AG09309 (cell line): ENCODE measurements at places on chromosomes 6 and 20.

DNA sequence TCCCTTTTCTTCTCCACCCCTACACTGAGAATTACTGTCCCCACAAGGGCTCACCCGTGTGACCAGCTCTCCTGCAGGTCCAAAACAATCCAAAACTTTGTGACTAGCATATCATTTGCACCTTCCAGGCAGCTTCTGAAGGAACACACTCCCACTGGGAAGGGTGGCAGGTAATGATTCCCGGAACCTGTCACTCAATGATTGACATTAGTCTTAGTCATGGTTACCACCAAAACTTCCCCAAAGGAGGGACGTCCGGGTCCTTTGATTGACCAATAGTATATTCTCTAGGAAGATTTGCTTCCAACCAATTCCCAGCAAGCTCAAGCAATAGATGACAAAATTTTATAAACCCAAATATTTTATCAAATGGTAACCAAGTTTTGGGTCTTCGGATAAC, 127.7 kb upstream of the MYLIP start:
- no peak for DNase-seq

- no peak for DNase-seq
Observed at GRCh38 chr6:170584954-170585498, 589 bp upstream of the PDCD2 start.

GRCh38 chr20:19890445-19891051, 126.6 kb upstream of the NAA20 start:
- DNase-seq: no peak

DNA sequence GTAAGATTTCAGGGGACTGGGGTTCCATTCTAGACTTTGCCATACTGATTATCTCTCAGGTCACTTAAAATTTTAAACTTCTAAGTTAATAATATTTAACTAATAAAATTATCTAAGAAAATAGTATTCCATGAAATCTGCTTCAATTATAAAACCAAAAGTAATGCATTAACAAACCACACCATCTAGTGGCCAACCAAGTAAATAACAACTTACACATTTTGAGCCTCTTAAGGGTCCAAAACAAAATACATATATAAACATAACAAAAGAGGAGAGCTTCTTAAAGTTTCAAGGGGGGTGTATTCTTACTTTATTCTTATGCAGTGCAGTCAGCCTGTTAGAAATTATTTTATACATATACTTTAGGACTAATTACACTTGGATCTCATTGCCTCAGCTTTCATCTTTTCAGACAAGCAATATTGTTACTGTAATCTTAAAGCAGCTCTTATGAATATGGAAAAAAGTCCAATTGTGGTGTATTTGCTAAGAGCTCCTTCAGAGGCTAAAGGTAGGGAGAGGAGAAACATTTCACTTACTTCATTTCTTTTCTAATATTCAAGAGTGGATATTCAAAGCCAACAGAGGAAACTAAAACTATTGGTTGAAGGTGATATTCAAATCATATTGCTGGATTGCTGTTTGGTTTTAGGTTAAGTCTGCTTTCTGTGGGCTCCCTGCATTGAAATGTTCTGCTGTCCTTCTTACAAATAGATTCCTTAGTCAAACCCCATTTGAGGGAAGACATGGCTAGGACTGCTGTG, 199.7 kb upstream of the SIM1 start:
- DNase-seq: peak; percentile 4

GRCh38 chr6:40630051-40630450, 42.9 kb upstream of the LRFN2 start:
- DNase-seq: no peak

DNA sequence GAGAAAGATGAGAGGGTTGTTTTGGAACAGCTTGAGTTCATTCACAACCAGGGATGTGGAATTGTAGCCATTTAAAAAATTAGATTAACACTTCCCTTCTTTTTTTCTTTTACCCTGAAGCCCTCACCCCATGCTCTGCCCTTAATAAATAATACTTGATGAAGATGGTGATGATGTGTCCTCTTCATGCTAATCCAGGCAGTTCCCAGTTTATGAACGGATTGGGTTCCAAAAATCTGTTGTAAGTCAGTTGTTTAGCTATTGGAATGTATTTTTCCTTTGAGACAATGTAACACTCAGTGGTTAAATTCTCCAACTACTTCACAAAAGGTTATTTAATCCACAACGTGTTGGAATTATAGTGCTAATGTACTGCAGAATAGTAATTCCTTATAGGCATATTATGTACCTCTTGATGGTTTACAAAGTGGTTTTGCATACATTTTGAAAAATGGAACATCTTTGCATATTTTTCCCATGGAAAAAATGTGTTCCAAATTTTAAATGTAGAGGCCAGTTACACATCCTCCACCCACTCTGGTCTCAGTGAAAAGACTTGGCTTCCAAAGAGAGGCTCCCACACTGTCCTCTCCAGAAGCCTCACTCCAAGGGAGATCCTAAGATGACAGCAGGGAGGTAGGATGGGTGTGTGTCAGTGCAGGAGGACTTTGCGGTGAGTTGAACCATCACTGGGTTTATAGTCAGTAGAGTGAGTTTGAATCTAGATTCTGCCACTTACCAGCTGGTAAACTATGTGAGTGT, 45.8 kb upstream of the CEP162 start:
- no peak for DNase-seq

DNA sequence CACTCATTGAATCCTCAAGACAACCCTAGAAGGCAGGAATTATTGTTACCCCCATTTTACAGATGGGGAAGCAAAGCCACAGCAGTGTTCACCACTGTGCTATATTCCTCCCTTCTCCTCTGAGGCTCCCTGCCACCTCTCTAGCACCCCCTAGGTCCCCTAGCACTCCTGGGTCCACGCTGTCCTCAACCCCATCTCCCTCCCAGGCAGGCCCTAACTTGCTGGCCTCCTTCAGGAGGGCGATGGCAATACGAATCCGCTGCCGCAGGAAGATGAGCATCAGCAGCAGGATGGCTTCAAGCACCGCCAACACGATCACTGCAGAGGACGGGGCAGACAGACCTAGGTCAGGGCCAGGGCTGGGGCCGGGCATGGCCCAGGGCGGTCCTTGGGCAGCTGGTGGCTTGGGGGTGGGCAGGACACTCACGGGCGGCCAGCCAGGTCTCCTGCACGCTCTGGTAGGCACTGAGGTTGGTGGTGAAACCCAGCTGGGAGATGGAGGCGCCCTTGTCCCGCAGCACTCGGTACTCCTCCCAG, 7.8 kb upstream of the NEU1 start:
- no peak for DNase-seq

GRCh38 chr6:14638435-14638905, 520.9 kb downstream of the CD83 start:
- DNase-seq: no peak

- DNase-seq: no peak
Observed at GRCh38 chr20:11891077-11891775, 26.5 kb upstream of the BTBD3 start.

DNA sequence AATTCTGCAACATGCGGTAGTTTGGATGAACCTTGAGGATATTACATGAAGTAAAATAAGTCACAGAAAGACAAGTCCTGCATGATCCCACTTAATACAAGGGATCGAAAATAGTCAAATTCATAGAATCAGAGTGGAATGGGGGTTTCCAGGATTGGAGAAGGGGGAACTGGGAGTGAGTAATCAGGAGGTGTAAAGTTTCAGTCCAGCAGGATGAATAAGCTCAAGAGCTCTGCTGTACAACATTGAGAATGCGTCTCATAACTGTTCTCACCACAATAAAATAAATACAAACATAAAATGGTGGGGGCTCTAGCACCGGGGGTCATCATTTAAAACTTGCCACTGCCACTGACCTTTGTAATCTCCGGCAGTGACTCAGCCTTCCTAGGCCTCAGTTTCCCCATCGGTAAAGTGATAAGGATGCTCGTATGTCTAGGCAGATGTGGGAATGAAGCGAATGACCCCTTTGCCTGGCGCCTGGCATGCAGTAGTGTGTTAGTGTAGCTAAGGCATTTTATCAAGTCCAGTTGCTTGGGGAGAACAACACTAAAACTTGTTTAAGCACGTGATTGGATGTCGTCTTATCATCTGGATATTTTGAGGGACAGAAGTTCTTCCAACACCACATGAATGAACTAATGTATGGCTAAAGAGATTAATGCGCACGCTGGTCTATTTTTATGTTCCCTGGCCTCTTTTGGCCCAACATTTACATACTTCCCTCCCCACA, 421.1 kb downstream of the QKI start:
- DNase-seq: no peak

- DNase-seq: no peak
Observed at GRCh38 chr6:169112483-169113320, 140.9 kb downstream of the THBS2 start.

GRCh38 chr6:149264629-149265028, 52.9 kb upstream of the TAB2 start:
- no peak for DNase-seq

DNA sequence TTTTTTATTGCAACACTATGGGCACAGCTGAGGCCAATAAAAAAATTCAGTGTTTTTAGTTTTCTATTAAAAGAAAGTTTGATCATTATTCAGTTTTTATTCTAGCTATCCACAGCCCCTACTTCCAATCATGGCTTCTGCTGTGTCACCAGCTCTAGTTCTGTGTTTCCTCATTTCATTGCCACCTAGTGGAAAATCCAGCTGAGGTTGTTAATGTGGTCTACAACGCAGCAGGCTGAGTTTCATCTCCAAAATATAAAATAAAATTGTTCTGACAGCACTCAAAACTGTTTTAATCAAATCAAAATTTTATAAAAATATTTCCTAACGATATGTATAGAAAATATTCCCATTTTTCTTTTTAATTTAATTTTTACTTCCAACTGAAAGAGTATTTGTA, 13.6 kb downstream of the COL9A1 start:
- DNase-seq: no peak

DNA sequence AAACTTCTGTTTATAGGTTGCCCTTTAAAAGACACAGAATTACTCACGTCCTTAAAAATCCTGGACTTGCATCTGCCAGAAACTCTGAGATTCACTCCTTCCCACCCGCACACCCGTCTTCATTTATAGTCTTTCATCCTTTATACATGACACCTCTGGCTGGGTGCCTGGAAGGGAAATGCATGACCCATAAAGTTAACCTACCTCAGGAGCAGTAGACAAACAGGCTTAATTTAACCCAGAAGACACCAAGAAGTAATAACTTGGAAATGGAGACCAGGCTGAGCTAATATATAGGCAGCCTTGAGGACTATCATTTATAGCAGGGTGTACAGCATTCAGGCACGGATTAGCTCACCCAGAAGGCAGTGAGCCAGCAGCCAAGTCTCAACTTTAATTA, 429.0 kb upstream of the NRSN1 start:
- no peak for DNase-seq

GRCh38 chr20:50398821-50399554, 111.2 kb upstream of the PTPN1 start:
- DNase-seq: no peak

GRCh38 chr20:1588533-1589460, 31.0 kb downstream of the SIRPB1 start:
- no peak for DNase-seq

GRCh38 chr6:23175391-23175790, 606.0 kb downstream of the HDGFL1 start:
- peak; percentile 46 for DNase-seq

DNA sequence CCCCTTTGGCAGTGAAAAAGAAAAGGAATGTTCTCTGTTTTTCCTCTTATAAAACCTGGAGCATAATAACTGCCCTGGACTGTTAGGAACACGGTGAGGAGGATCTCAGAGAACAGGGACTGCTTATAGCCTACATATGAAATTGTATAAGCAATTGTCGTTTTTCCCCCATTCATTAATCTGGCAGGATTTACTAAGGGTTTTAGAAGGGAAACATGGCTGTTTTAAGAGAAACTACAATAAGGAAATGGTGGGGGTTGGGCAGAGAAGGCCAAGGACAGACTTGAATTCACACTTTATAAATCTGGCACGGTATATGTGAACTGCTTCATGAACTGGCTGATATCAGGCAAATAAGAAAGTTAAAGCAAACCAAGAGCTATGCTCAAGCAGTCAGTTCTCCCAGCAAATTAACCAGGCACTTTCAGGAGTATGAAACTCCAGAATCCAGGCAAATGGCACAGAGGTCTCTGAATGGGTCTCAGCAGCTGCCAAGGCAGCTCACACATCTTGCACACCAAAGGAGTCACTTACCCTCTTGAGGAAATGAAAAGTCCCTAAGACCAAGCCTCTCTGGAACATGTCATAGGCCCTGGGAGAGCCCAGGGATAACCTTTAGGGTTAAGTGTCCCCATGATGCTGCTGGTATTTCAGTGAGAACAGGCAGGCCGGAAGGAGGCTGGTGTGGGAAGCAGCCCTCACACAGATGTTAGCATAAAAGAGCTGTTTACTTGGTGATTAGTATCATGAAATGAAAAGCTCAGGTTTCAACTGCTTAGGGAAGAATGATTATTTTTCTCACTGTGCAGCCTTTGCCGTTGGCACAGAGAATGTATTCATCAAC, 260.5 kb upstream of the MARCKS start:
- DNase-seq: peak; percentile 41

GRCh38 chr6:47323321-47323720, 13.6 kb upstream of the TNFRSF21 start:
- no peak for DNase-seq

- DNase-seq: no peak
Observed at GRCh38 chr6:4568138-4568537, 208.1 kb upstream of the CDYL start.

DNA sequence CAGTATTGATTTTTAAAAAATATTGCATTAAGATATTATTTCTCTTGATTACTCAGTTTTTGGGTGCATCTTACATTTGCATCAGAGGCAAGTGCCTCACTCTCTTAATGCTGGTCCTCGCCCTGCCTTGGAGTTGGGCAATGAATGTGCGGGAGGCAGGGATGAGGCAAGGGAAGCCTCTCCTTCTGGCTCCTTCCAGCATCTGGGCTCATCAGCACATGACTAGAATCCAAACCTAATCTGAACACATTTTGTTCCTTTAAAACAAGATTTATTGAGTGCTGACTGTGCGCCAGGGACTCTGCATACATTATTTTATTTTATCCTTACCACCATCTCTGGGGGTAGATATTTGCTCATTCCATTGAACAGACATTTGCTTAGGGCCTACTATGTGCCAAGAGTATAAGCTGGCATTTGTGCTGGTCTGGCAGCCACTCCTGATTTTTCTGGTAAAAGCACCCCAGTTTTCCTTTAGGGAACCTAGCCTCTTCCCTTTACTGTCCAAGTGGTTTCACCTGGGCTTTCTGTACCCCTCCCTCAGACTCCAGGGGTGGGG, 71.9 kb upstream of the ZNFX1 start:
- DNase-seq: no peak

DNA sequence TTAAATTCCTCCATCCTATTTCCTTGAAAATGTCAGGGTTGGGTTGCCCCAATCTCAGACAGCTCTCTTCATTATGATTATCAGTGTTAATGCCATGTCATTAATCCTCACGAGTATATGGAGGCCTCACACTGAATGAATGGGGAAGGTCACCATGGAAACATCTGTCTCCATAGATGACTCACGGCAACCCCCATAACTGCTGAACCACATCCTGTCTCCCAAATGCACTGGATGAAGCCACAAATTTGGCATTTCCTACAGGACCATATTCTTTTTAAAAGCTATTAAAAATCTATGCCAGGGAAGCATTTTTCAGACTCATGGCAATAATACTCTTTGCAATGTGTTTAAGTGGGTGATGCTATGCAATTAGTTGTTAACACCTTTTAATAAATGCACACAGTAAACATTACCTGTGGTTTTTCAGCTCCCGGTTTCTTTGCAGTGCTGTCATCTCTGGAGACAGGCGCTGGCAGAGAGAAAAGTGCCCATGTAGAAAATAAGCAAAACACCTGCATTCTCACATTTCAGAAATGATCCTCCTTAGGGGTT, 80.1 kb upstream of the PTPRK start:
- peak; percentile 82 for DNase-seq

GRCh38 chr6:41871691-41872090, 23.5 kb downstream of the USP49 start:
- no peak for DNase-seq
